Fibroblast of villous mesenchyme (primary cell): ENCODE measurements at places on chromosomes 16 and 17. TPM values are rescaled to one million over a fixed set of nuclear protein-coding genes. Genes with fewer than 3 reads are reported as not detected.

CHST5 gene
- total RNA-seq: under 0.01 TPM in 1 of 2 replicates, not detected in the other

TMEM238L gene
- not detected in 2 replicates for total RNA-seq

G6PC1 gene
- not detected in 2 replicates for total RNA-seq

DPEP3 gene
- total RNA-seq: not detected in 2 replicates

RGS11 gene
- total RNA-seq: 0.64 and 0.86 TPM in 2 replicates

BBS2 gene
- 48.3 and 60.5 TPM in 2 replicates for total RNA-seq

AP1G1 gene
- 82.5 and 117 TPM in 2 replicates for total RNA-seq

- no peak for DNase-seq
Measured at GRCh38 chr17:4858068-4858881, 25.1 kb downstream of the MINK1 start.

GRCh38 chr17:38476549-38476948 lies 48.3 kb downstream of the ARHGAP23 start:
- DNase-seq: peak; percentile 56

DNA sequence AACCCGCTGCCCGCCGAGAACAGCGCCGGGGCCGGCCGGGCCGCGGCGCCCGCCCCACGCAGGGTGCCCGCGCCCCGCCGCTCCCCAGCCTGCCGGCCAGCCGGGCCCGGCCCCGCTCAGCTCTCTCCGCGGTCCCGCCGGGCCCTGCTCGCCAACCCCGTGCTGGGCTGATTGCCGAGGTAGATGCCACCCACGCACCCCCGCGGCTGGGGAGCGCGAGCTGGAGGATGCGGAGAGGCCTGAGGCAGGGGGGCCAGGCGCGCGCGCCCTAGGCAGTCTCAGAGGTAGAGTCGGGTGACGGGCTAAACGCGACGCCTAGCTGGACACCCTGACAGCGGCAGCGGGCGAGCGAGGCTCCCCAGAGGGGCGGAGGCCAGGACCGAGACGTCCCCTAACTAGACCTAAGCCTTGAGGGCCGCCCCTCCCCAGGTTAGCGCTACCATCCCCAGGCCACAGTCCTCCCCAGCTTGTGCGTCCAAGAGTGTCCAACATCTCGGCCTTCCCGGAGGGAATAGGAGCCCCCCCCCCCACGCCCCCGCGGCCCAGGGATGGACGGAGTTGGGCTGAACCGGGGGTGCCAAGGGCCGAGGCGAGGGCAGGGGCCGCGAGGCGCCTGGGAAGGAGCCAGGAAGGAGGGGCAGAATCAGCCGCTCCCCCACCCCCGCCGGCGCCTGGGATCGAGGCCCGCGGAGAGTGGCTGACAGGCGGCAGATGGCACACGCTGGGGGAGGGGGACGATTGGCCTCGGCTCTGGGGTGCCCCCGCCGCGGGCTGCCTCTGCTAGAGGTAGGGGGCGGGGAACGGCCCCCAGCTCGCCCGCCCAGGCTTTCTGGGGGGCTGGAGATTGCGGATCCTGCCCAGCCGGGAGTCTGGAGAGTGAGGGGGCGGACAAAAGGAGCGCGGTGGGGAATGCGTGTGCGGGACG lies 2.5 kb upstream of the ZNF423 start:
- no peak for DNase-seq

DNA sequence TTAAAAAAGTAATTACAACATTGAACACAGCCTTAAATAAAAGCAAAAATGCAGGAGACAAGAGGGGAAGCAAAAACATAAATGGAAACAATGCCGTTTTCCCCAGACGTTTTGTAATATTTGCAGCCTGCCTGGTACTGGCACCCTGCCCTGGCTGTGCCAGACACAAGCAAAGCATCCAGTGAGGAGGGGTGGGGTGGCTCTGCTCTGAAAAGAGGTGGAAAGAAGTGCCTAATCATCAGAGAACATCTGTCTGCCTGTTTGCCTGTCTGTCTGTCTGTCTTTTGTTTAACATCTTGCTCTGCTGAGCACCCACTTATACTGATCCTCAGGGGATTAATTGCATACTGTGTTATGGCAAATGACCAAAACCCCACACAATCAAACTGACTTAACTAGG lies 62.7 kb downstream of the C16orf82 start:
- DNase-seq: no peak

- DNase-seq: no peak
Measured at GRCh38 chr17:81612172-81612970, 24.5 kb downstream of the NPLOC4 start.

DNA sequence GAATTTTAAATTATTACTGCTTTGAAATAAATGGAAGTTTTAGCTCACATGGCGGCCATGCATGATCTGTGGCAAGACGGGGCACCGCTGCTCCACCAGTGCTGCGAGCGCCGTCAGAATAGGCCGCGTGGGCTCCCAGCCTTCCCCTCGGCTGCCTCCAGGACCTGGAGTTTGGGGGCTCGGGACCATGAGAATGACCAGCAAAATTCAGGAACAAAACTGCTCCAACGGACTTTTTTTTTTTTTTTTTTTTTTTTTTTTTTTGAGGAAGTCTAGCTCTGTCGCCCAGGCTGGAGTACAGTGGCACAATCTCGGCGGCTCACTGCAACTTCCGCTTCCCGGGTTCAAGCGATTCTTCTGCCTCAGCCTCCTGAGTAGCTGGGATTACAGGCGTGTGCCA lies 38.3 kb upstream of the AKAP1 start:
- no peak for DNase-seq

- no peak for DNase-seq
Measured at GRCh38 chr17:43444223-43445008, 39.4 kb upstream of the DHX8 start.

- DNase-seq: peak; percentile 57
Measured at GRCh38 chr16:17433577-17434451, 36.9 kb downstream of the XYLT1 start.

GRCh38 chr17:9467518-9467917 lies 108.1 kb downstream of the STX8 start:
- DNase-seq: no peak

DNA sequence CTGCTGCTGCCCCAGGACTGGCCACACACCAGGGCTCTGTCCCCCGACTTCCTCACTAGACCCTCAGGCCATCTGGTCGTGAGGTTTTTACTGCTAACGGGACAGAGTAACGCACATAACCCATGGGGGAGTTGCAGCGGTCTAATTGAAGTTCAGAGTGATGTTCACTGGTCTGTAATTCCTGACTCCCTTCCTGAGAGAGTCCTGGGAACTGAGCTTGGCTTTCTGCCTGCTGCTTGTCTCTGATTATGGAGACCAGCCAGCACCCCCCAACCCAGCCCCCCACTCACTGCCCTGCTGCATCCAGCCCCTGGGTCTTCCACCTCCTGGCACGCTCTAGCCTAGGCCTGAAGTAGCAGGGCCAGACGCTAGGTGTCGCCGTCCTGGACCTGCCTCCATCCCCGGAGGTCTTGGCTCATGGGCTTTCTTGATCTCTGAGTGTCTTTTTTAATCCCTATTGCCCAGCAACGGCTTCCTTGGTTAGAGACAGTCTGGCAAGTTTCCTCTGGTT lies 192.9 kb downstream of the CCDC182 start:
- peak; percentile 76 for DNase-seq

GRCh38 chr17:65813306-65813705 lies 251.9 kb upstream of the AXIN2 start:
- no peak for DNase-seq

DNA sequence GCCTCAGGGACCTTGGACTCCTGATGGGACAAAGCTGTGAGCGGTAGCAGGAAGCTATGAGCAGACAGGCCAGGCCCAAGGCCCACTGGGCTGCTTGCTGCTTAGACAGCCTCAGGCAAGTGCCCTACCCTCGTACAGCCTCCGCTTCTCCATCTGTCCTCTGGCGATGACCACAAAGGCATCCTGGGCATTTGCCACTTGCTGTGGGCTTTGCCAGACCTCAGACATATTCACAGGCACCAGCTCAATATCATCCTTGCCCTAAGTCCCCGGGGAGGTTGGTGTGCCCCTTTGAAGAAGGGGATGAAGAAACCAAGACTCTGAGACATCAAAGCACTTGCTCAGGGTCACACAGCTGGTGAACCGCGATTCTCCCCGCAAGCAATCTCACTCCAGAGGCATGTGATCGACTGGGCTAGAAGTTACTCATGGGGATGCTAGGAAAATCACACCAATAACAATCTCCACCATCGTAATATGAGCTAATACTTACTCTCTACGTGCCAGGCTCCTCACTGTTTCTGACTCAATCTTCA lies 21.7 kb downstream of the PPL start:
- DNase-seq: peak; percentile 86
